ENCODE measurements at places on chromosomes 12 and 14. TPM values are rescaled to one million over a fixed set of nuclear protein-coding genes. Genes with fewer than 3 reads are reported as not detected.

The ASIC1 gene
- total RNA-seq: 4.1 TPM

The RNASE1 gene
- 609 TPM for total RNA-seq

GRCh38 chr12:27291862-27292261, 40.8 kb upstream of the BMAL2 start:
- DNase-seq: no peak

DNA sequence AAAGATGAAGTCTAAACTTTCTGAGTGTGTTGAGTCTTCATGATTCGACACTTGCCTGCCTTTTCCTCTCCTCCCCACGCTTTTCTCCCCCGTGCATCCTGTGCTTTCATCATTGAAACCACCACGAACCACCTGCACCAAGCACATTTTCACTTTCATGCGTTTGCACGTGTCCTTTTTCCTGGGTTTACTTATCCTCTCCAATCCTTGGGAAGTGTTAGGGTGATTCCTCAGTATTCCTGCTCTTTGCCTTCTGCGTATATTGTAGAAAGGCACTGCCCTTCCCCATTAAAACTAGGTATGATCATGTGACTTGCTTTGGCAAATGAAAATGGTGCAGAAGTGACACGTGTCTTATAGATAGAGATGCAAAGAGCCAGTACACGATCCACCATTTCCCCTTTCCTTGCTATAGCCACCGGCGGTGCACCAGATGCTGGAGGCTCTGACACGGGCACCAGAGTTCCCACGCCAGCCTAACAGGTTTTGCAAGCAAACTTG, 106.6 kb downstream of the BRMS1L start:
- no peak for DNase-seq

GRCh38 chr14:82778008-82778590, 1244.4 kb upstream of the SEL1L start:
- no peak for DNase-seq

DNA sequence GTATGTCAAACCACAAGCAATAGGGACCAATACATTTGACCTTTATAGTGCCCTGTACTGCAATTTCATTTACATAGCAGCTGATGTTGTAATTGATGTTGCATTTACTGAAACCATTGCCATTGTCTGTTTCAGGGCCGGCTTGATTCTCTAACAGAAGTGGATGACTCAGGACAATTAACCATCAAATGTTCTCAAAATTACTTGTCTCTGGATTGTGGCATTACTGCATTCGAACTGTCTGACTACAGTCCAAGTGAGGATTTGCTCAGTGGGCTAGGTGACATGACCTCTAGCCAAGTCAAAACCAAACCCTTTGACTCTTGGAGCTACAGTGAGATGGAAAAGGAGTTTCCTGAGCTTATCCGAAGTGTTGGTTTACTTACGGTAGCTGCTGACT, 216.0 kb downstream of the AKAP6 start:
- DNase-seq: no peak

Measured in mucosa of gallbladder (tissue), 1 donor.